Effector memory CD8-positive, alpha-beta T cell (primary cell): ENCODE measurements at places on chromosomes 2 and 18.

GRCh38 chr18:59265246-59265973 lies 7.8 kb downstream of the RAX start:
- DNase-seq = no peak

- no peak for DNase-seq
These were observed 928 bp downstream of the GPR39 start for GRCh38 chr2:132417430-132418035.

DNA sequence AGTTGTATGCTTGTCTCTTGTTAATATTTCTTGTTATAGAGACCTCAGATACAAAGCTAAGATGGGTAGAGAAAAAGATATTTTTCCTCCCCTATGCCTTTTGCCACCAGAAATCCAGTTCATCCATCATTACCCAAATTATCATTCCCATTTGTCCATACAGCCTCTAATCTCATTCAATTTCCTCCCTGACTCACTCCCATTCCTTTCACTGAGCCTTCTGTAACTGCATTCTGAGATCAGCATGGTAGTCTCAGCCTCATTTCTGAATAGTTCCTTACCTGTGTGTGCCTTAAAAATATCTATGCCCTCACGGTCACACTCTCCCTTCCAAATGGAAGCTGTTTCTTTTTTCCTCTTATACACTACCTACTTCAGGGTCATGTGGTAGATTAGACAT lies 15.7 kb upstream of the PIK3C3 start:
- DNase-seq = no peak

GRCh38 chr2:129240061-129240460 lies 739.4 kb upstream of the RAB6C start:
- no peak for DNase-seq

DNA sequence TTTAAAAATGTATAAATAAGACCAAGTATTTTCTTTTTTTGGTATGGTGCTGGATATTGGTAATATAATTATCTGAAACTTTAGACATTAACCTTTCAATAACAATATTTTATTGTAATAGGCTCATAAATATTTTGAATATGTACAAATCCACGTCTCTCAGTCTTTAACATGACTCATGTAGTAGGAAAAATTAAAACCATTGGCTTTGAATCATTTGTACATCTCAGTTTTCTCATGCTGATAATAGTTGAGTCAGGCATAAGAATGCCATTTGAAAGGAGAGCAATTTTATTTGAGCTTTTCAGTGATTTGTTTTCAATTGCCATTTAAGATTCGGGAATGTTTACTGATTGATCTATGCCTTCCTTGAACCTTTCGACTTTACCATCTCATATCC lies 364.8 kb downstream of the TGIF1 start:
- no peak for DNase-seq

DNA sequence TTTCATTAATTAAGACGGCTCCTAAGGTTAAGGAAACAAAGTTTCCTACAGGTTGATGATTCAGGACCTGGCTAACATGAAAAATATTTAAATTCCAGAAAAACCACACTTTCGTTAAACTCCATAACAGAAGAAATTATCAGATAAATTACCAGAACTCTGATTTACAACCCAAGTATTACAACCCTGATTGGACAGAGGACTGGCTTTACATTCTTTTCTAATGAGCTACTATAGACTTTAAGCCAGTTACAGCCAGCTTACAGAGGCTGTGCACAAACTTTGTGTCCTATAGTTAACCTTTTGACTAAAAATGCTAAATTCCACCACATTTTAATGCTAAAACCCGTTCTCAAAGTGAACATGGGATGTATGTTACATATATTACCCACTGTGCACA lies 458.6 kb downstream of the KCNJ3 start:
- no peak for DNase-seq

- DNase-seq = no peak
These were observed 14.4 kb downstream of the HOXD3 start for GRCh38 chr2:176171351-176172006.

DNA sequence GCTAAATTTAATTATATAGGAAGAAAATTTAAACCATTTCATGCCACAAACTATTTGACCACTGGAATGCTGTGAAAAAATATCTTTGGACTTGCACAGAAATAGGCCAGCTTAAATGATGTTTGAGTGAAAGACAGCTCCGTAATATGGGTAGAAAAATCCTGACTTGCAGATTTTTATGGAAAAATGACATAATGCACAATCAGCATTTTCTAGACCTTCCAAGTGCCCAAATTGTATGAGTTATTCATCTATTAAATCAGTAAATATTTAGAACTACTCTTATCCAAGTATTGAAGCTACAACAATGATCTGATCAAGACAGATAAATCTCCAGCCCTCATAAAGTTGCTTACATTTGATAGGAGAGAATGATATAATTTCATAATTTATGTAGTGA lies 691.1 kb upstream of the DDX18 start:
- no peak for DNase-seq

GRCh38 chr2:15718103-15718943 lies 126.7 kb downstream of the DDX1 start:
- DNase-seq = no peak

GRCh38 chr18:78579854-78580577 lies 399.6 kb upstream of the SALL3 start:
- DNase-seq = no peak

DNA sequence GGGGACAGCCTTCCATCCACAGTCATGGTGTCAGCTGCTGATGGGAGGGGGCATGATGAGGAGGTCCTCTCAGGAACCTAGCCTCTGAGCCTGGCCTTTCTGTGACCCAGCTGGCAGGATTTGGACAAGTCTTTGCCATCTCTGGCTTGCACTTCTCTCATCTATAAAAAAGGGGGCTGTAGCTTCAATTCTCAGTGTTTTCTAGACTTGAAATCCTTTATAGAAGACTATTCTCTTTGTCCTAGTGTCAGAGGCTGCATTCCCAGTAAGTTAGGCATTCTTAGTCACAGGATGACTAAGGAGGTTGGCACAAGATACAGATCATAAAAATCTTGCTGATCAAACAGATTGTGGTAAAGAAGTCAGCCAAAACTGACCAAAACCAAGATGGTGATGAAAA lies 958.5 kb downstream of the CNTNAP5 start:
- no peak for DNase-seq

DNA sequence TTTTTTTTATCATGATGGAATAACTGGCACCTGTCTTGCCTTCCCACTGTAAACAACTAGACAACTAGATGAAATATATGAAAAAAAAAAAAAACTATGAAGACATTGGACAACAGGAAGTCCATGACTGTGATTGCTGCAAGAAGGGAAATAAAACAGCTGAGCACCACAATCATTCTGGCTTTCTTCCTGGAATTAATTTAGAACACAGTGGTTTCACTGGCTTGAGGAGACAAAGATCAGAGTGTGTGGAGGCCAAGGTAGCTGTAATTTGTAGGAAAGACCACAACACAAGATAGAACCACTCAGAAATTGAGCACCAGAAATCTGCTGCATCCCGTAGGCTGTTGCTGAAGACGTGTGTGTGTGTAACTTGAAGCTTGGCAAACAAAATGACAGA lies 121.1 kb upstream of the PID1 start:
- DNase-seq = no peak

DNA sequence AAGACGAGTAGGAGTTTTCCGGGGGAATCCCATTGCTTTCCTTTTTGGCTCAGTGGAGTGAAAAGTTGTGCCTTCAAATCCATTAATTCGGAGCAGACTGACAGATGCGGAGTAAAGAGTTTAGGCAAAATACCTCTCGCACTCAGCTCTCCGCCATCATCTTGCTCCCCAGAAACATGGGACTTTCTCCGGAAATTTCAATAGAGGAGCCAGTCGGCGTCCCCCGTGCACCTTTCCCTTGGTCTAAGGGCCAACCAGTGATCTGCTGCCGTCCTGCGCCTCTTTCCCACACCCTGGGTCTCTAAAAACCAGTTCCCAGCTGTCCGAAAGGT lies 318 bp downstream of the TYW5 start:
- no peak for DNase-seq

DNA sequence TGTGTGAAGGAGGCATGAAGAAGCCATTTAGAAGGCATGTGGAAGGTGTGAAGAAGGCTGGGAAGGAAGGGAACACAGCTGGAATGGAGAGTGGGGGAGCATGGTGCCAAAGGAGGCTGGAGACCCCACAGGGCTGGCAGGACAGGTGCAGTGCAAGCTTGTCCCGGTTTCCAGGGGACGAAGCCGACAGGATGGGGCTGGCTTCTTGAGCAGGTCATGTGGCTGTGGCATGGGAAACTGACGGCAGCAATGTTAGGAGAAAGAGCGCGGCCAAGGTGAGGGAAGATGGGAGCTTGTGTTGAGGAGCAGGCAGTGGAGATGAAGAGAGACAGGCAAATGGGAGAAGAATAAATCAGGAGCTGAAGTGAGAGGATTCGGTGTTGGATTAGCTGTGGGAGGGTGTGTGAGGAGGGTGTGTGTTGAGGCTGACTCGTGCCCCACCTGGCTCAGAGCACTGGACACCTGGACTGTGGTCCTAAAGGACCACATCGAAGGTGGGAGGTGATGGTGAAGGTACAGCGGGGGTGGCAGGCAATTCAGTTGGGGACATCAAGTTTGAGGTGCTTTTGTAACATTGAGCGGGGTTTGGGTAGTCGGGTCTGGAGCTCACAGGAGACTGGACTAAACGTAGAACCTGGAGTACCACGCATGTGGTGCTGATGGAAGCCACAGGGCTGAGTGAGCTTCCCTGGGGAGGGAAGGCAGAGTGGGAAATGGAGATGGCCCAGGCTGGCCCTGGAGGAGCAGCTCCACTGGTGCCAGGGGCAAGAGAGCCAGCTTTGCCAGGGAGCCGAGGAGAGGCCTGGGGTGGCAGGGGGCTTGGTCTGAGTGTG lies 165.6 kb upstream of the HDAC4 start:
- no peak for DNase-seq

- DNase-seq = no peak
These were observed 74.4 kb downstream of the SH3RF3 start for GRCh38 chr2:109203246-109204011.

GRCh38 chr2:233174137-233174536 lies 77.3 kb upstream of the ATG16L1 start:
- DNase-seq = no peak
